ENCODE measurements at places on chromosomes 13 and 19.
A peak's percentile ranks its signal among the peaks of the same experiment; 100 is the strongest.

DNA sequence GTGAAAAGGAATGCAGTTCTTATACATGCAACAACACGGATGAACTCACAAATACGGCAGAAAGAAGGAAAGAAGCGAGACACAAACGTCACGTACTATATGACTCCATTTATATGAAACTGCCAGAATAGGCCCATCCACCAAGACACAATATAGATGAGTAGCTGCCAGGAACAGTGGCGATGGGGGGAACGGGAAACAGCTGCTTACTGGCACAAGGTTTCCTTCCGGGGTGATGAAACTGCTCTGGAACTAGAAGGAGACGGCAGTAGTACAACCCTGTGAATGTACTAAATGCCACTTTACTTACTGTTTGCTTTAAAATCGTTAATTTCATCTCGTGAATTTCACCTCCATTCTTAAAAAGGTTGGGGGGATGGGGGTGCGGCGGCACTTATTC, 28.9 kb downstream of the MLLT1 start:
- H3K36me3 ChIP-seq, result no peaks in the 10 kb centered on the region
- no peaks in the 10 kb centered on the region for H3K4me1 ChIP-seq
- H3K27ac ChIP-seq, result no peak overlapping the region
- H3K4me3 ChIP-seq, result no peak overlapping the region
- no peak for DNase-seq

DNA sequence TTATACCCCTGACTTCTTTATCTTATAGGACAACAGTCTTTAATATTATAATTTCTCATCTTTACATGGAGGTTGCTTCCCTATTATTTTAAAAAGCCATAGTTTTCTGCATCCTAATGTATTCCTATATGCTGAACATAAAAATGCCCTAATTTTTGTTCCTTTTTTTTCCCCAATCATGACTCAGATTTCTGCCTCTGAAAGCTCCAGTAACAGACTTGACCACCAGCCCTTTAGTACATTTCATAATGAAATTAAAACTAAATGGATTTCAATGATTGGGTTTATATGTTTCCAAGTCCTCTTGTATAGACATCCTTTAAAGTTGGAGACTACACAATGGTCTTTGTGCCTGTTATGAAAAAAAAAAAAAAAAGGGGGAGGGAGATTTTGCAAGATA, 712.5 kb downstream of the DIAPH3 start:
- H3K27ac ChIP-seq, result no peak overlapping the region
- DNase-seq, result no peak
- no peaks in the 10 kb centered on the region for H3K4me1 ChIP-seq

DNA sequence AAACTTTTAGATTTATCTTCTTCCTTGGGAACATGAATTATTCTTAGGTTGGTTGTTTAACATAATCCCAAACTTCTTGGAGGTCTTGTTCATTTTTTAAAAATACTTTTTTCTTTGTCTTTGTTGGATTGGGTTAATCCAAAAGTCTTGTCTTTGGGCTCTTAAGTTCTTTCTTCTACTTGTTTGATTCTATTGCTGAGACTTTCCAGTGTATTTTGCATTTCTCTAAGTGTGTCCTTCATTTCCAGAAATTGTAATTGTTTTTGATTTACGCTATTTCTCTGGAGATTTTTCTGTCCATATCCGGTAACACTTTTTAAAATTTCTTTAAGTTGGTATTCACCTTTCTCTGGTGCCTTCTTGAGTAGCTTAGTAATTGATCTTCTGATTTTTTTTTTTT, 9.8 kb upstream of the KLK15 start:
- no peaks in the 10 kb centered on the region for H3K4me1 ChIP-seq
- H3K27me3 ChIP-seq, result no peaks in the 10 kb centered on the region
- no peak for DNase-seq
- H3K36me3 ChIP-seq, result no peaks in the 10 kb centered on the region
- no peak overlapping the region for H3K27ac ChIP-seq

GRCh38 chr19:10796653-10797052, 39.4 kb downstream of the TMED1 start:
- no peak overlapping the region for H3K4me3 ChIP-seq
- H3K4me1 ChIP-seq, result peaks cover 18% of the 10 kb centered on the region
- no peak for DNase-seq
- H3K27me3 ChIP-seq, result no peaks in the 10 kb centered on the region
- H3K36me3 ChIP-seq, result peaks cover 90% of the 10 kb centered on the region
- no peak overlapping the region for H3K27ac ChIP-seq

DNA sequence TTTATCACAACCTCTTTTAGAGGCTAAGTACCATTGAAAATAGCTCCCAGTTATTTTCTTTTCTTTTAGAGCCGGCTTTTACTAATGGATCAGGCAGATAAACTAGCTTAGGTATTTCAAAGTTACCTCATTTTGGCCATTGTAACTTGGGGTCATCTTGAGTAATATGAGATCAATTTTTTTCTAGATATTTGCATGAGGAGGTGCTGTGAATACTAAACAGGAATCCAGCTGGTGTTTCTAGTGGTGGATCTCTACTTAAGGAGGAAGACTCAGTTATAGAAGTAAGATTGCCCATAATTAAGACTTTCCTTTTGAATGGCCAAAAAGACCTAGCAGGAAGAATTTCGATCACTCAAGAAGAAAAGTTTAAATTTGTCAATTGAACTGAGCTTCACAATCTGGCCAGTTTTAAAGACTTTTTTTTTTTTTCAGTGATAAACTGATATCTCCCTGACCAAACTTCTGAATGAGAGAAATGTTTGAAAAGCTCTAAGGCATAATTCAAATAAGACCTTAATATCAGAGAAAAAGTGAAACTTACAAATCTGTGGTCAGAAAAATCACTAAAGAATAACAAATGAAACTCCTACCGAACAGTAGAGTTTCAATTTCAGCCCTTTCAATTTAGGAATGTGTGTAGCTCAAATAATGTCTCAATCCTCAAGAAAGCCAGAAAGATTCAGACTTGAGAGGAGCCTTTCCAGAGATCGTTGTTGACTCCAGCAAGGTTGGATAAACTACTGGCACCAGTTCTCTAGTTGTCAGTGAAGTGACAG, 11.6 kb upstream of the NAA16 start:
- H3K36me3 ChIP-seq, result no peaks in the 10 kb centered on the region
- DNase-seq, result no peak
- H3K4me1 ChIP-seq, result no peaks in the 10 kb centered on the region
- no peak overlapping the region for H3K27ac ChIP-seq

DNA sequence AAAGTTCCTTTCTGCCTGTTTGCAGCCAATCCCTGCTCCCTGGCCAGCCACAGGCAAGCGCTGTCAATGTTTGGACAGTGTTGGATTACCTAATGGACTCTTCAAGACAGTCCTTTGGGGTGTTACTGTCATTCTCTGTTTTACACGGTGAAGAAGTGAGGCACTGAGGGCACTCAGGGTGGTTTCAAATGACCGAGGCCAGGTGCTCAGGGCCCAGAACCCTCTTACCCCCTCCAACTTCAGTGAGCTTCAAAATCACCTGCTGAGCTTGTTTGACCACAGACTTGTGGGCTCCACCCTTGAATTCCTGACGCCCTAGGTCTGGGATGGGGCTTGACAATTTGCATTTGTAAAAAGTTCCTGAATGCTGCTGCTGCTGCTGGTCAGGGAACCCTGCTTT, 97.9 kb downstream of the GGACT start:
- no peak for DNase-seq
- H3K4me3 ChIP-seq, result no peak overlapping the region
- H3K27ac ChIP-seq, result no peak overlapping the region
- no peaks in the 10 kb centered on the region for H3K36me3 ChIP-seq

- DNase-seq, result no peak
- H3K4me1 ChIP-seq, result peaks cover 3% of the 10 kb centered on the region
- H3K27ac ChIP-seq, result peak overlapping the region; percentile 93
- H3K36me3 ChIP-seq, result peaks cover 15% of the 10 kb centered on the region
- H3K27me3 ChIP-seq, result no peaks in the 10 kb centered on the region
- no peak overlapping the region for H3K4me3 ChIP-seq
Measured at GRCh38 chr19:38690146-38690545, 42.7 kb downstream of the ACTN4 start.

- no peak overlapping the region for H3K27ac ChIP-seq
- H3K4me1 ChIP-seq, result no peaks in the 10 kb centered on the region
- DNase-seq, result no peak
- no peaks in the 10 kb centered on the region for H3K27me3 ChIP-seq
Measured at GRCh38 chr19:2554856-2555255, 78.9 kb downstream of the GADD45B start.

DNA sequence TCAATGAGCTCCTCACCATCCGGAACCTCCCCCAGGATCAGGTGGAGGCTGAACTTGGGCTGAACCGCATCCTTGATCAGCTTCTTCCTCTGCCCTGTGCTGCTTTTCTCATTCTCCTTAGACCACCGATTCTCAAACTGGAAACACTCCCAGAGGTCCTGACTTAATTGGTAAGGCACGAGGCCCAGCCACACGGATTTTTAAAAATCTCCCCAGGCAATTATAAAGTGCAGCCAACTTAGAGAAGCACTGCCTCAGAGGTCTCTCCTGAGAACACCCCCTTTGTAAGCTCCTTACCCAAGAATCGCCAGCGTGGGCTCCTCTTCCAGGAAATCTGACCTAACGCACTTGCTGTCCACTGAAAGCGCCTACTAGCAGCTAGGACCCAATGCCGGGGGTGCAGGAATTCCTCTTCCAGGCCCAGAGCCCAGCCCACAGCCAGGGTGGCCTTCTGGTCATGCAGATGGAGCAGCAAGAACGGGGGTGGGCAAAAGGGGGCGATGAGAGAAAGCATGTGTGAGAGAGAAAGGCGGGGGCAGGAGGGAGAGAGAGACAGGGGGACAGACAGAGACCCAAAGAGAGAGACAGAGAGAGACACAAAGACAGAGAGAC, 66.9 kb upstream of the CACNA1A start:
- H3K27ac ChIP-seq, result no peak overlapping the region
- no peaks in the 10 kb centered on the region for H3K36me3 ChIP-seq

- no peaks in the 10 kb centered on the region for H3K36me3 ChIP-seq
- no peaks in the 10 kb centered on the region for H3K27me3 ChIP-seq
- no peak for DNase-seq
- peak overlapping the region; percentile 49 for H3K27ac ChIP-seq
- peak overlapping the region; percentile 37 for H3K4me3 ChIP-seq
- no peaks in the 10 kb centered on the region for H3K4me1 ChIP-seq
Measured at GRCh38 chr13:74289861-74290773, 155.9 kb upstream of the KLF12 start.

- H3K27me3 ChIP-seq, result no peaks in the 10 kb centered on the region
- no peak overlapping the region for H3K4me3 ChIP-seq
- no peaks in the 10 kb centered on the region for H3K4me1 ChIP-seq
- H3K36me3 ChIP-seq, result no peaks in the 10 kb centered on the region
- no peak overlapping the region for H3K27ac ChIP-seq
- DNase-seq, result no peak
Measured at GRCh38 chr13:107843281-107843680, 372.1 kb downstream of the LIG4 start.

- DNase-seq, result no peak
- H3K4me1 ChIP-seq, result no peaks in the 10 kb centered on the region
- H3K36me3 ChIP-seq, result peaks cover 16% of the 10 kb centered on the region
- H3K27ac ChIP-seq, result peak overlapping the region; percentile 95
Measured at GRCh38 chr19:10764340-10764894, 46.5 kb downstream of the DNM2 start.

DNA sequence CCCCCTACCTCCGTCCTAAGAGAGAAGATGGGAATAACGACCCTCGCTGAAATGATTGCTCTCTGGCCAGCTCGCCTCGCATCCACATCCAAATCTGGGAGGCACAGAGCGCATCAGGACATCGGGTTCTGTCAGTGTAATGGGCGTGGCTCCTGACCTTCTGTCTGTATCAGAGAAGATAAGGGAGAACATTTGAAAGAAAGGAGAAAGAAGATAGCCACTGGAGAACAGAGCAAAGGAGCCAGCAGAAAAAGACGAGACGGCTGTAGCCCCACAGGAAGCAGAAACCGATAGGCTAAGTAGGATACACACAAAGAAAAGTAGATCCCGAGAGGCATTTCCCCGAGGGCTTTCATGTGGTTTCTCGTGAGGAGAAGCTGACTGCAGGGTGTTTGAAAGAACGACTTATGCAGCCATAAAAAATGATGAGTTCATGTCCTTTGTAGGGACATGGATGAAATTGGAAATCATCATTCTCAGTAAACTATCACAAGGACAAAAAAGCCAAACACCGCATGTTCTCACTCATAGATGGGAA, 14.0 kb upstream of the GJB2 start:
- no peaks in the 10 kb centered on the region for H3K27me3 ChIP-seq
- H3K4me1 ChIP-seq, result no peaks in the 10 kb centered on the region
- H3K36me3 ChIP-seq, result no peaks in the 10 kb centered on the region
- no peak overlapping the region for H3K4me3 ChIP-seq
- DNase-seq, result no peak

DNA sequence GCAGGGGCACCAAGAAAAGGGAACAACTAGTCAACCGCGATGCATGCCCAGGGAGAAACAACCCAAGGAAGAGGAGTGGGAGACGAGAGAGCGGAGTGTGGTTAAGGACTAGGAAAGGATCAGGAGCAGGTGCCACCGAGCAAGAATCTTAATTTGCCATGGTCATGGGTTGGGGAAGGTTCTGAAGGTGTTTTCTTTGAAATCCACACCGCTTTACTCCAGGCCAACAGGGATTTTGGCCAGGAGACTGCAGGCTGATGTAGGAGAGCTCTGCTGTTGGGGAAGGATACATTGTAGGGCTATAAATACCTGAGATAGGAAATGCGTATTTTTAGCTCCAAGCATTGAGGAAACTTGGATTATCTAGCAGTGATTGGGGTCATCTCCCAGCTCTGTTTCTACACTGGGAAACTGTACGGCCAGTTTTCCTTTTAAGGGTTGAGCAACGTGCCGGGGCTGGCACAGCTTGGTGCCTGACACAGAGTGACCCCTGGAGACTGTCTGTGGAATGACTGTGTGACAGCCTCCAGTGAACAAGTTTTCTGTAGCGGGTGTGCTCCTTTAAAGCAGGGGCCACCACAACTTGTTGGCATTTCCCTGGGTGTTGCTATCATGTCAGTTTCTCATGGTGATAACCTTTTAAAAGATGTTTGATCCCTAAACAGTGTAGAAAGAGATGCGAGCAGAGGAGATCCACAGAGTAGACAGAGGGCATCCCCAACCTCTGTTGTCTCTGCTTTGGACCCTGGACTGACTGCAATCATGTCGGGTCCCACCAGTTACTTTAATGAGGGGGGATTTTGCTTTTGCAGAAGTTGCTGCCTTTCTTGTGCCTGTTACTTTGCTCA, 34.3 kb downstream of the ZNF536 start:
- no peaks in the 10 kb centered on the region for H3K4me1 ChIP-seq
- H3K27me3 ChIP-seq, result no peaks in the 10 kb centered on the region
- no peaks in the 10 kb centered on the region for H3K36me3 ChIP-seq

DNA sequence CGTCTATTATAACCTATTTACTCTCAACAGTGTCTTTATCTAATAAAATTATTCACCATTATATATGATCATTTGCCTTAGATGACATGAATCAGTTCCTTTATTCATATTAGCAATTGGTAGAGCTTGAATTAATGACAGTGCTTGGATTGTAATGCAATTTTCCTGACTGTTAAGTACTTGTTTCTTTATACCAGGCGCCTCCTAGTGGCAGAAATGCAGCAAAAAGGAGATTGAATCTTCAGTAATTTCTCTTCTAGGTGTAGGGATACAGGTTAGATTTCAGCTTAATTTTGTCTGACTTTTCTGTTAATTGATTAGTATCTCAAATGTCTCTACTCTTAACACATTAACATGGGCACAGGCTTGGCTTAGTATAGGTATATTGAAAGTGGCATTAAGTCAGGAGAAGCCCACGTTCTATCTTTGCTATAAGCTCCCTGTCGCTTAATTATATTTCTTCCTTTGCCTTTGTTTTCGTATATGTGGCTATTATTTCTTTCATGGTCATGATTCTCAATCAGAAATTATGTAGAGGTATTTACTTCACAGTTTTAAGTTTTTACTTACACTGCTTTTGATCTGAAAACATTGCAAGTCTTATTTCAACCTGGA, 9.1 kb upstream of the LHFPL6 start:
- no peaks in the 10 kb centered on the region for H3K4me1 ChIP-seq
- peak; percentile 83 for DNase-seq
- H3K36me3 ChIP-seq, result no peaks in the 10 kb centered on the region
- no peak overlapping the region for H3K4me3 ChIP-seq

Data from right atrium auricular region (tissue), 2 donors.